ENCODE measurements at places on chromosomes 3 and 15.

- DNase-seq: no peak
These were observed 55.0 kb upstream of the RPL32 start for GRCh38 chr3:12896063-12896985.

- no peak for DNase-seq
These were observed 288.6 kb downstream of the UACA start for GRCh38 chr15:70474471-70475406.

GRCh38 chr3:57586778-57587177 lies 10.4 kb downstream of the ARF4 start:
- DNase-seq: no peak

- DNase-seq: no peak
These were observed 457.6 kb downstream of the PDCD6IP start for GRCh38 chr3:34256021-34256420.

DNA sequence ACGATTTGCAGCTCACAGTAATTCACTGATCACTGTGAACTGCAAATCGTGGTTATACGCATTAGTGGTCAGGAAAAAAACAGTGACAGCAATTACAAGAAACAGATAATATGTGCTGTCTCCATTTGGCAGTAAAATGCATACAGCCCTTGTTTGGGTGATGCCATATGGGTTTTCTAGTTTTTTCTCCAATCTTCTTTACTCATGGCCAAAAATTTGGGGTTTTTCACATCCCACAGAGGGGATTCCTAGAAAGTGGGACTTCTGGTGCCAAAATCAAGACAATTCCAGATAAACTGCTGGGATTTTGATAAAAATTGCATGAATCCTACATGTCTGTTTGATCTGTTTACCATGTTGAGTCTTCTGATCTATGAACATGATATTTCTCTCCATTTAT lies 15.6 kb downstream of the NDN start:
- DNase-seq: no peak

- DNase-seq: no peak
These were observed 10.7 kb upstream of the RAB43 start for GRCh38 chr3:129132097-129132866.

DNA sequence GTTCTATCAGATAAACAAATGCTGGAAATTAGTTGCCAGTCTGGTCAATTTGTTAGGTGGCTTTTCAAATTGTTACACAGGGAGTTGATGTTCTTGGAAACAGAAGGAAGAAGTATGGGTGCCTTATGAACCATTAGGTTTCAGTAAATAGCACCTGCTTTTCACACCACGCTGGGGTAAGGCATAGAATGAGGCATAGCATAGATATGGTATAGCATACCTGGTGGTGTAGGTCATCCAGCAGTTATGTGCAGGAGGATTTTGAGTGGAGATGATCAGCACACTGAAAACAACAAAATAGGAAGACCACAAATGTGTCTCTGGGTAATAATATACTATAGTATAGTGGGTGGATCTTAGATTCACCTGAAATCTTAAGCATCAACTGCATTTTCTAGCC lies 121.4 kb downstream of the GMPS start:
- DNase-seq: no peak

- DNase-seq: no peak
These were observed 11.6 kb upstream of the DPH6 start for GRCh38 chr15:35557544-35557943.

DNA sequence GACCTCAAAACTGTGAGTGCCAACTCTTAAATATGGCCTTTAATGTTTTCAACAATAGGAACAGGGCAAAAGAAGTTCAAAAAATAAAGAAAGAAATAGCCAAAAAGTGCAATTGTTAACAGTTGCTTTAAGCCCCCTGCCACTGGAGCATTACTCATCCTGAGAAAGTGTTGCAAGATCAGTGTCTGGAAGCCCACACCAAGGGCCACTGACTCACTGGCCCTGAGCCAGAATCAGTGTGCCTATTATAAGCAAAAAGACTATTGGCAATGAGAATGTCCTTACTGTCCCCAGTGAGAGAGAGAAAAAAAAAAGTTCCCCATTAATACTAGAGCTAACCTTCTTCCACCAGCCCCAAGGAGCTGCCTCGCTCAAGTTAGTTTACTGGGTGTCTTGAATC lies 480.1 kb upstream of the ZNF385D start:
- DNase-seq: no peak

DNA sequence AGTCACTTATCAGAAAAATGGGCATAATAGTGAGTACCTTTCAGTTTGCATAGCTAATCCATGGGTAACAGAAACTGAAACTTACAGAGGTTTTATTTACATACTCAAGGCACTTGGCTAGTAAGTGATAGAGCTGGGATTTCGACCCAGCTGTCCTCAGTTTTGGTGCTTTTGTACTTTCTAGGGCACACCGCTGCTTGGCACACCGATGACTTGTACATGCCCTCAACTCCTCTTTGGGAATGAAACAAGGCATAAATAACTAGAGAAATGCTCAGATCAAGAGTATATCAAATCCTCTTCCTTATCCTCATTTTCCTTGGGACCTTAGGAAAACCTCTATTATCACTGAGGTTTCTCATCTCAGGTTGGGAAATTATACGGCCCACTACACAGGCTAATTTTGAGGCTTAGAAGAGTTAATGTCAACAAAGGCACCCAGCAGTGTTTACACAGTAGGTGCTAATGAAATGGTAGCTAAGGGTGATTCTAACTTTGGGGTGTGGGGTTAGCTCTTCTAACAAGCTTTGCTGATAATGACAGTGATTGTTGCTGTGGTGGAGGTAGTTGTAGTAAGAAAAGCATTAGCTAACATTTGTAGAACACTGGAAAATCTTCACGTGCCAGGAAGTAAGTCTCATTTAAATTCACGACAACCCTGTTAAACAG lies 20.3 kb upstream of the DGKG start:
- DNase-seq: no peak

DNA sequence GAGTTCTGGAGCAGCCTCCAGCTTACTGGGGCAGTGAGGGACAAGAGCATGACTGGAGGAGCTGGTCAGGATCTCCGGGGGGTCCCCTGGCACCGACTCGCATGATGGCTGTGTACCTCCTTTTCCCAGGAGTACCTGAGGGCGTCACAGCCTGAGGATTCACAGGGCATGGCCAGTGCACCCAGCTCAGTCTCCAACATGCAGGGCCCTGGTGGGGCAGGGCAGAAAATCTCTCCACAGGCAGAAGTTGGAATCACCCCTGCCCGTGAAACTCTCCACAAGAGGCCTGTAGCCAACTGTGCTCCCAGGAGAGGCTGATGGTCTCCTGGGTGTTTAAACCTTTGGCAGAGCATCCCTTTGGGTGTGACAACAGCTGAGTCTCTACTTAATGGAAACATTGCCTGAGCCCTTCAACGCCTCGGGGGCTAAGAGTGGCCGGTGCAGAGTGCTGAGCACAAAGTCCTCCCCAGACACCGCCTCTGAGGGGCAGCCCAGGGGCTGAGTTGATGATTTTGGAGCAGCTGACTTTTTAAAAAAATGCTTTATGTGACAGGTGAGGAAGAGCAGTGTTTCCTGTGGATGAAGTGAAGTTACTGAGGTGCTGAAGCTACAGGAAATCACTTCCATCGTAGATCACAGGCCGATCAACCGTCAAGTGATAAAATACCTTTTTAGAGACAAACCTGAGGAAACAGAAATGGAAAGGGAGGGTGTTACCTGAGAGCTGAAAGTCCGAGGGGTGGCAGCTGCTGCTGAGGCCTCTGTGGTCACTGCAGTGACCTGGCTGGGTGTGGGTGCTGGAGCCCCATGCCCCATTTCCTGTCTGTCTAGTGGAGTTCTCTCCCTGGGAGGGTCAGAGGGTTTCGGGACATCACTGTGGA lies 21.9 kb upstream of the CXCR6 start:
- DNase-seq: no peak

DNA sequence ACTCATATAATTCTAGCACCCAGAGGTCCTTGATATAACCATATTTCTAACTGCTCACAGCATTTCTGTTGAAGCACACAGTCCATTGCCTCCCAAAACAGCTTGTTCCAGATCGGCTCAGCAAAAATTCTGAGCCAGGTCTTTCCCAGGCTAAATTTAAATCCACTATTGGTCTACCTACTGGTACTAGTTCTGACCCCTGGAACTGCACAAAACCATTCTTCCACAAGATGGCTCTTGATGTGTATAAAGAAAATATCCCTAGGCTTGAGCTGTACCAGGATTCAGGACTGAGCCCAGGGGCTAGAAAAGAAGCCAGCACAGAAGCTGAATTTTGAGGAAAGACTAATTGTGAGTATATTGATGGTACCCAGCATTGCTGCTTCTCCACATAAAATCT lies 75.4 kb upstream of the ABHD17C start:
- DNase-seq: no peak

DNA sequence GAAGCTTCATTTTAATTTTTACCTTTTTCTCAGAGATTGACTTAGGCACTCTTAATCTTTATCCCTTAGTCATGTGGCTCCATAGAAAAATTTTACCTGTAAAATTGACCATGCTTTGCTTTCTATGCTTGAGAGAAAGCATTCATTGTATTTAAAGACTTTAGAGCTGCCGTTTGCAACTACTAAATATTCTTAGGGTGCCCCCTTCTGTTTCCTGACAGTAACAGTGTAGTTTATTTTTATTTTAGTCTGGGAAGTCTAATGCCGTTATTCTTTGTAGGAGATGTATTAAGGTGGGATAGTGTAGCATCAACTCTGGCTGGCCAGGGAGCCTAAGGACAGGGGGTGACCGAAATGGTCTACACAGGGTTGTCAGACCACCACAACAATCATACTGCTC lies 84.5 kb upstream of the SYNPR start:
- DNase-seq: no peak

DNA sequence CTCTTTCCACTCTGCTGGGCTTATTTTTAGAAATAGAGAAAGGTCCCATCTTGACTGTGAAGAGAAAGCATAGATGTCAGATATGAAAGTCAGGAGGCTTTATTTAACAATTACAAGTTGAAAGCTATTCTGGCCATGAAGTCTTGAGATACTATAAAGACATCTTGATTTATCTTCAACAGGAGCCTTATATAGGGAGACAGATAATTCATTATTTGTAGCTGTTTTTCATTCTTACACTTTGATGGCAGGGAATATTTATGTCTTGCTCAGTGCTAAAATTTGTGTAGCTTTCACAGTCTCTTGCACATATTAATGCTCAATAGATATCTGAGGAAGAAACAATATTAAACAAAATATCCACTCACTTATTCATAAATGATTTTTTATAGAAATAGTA lies 248.8 kb downstream of the C3orf38 start:
- DNase-seq: no peak

GRCh38 chr15:75598361-75598760 lies 19.2 kb upstream of the PTPN9 start:
- no peak for DNase-seq

DNA sequence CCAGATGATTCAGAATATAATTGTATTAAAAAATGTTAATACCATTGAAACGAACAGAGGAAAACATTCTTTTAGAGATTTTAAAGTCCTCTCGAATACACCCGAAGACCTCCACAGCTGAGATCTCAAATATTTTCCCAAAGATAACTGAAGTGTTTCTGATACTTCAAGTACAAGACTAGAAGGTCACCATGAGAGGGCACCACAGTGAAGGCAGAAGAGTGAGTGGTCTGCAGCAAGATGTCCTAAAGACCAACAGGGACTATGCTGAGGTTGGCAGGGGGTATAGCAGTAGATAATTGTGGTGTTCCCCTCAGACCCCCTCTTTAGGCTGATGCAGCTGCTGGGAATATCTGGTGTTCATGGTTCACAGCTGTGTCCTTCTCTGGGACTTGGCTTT lies 156.5 kb downstream of the PDCD6IP start:
- DNase-seq: no peak

- no peak for DNase-seq
These were observed 53.7 kb upstream of the MEF2A start for GRCh38 chr15:99511866-99512661.

GRCh38 chr15:91620229-91620628 lies 233.3 kb upstream of the SLCO3A1 start:
- DNase-seq: no peak

- DNase-seq: no peak
These were observed 454.1 kb upstream of the IL12A start for GRCh38 chr3:159534496-159534895.

DNA sequence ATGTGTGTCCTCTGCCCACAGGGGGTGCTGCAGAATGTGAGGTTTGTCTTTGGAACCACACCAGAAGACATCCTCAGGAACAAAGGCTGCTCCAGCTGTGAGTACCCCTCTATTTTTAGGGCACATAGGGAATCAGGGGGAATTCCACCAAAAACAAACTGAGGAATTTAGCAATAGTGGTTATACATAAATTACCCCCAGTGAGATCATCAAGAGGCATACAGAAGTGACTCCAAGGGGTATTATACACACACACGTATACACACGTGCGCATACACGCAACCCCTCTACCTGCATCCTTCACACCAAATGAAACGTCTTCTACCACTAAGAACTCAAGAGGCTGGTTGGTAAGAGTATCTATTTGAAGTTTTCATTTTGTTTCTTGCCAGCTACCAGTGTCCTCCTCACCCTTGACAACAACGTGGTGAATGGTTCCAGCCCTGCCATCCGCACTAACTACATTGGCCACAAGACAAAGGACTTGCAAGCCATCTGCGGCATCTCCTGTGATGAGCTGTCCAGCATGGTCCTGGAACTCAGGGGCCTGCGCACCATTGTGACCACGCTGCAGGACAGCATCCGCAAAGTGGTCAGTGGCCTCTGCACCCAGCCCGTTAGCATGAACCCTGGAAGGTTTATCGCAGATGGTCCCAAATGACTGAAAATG lies 2.9 kb downstream of the THBS1 start:
- no peak for DNase-seq

DNA sequence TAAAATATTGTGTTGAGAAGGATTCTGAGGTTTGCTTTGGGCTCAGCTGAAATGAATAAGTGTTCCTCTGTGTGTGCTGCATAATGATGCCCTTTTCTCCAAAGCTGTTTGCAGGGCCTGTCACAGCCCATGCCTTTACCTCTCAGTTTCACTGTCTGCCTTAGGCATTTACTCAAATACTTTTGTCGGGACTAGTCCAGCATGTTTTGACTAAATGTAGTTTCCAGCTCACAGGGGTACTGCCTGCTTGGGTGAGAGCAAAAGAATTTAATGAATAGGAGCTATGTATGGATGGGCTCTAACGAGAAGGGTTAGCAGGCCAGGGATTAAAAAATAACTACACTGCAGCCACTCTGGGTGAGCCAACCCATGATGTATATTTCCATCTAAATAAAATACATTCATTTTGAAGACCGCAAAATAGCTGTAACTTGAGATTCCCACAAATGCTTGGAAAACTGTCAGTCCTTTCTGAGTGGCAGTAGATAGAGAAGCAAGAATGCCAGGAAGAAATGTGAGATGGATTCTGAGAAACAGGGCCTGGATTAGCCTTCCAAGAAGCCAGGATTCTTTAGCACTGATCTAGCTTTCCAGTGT lies 549.2 kb upstream of the TBL1XR1 start:
- DNase-seq: no peak

GRCh38 chr3:155995525-155996370 lies 124.6 kb upstream of the KCNAB1 start:
- no peak for DNase-seq

- DNase-seq: no peak
These were observed 238.9 kb downstream of the CADPS start for GRCh38 chr3:62636235-62636826.

GRCh38 chr15:35557012-35557411 lies 11.0 kb upstream of the DPH6 start:
- no peak for DNase-seq

GRCh38 chr15:97817276-97817890 lies 143.1 kb upstream of the ARRDC4 start:
- no peak for DNase-seq
